ENCODE measurements at places on chromosomes 11 and 22.
A peak's percentile ranks its signal among the peaks of the same experiment; 100 is the strongest.

- peak; percentile 52 for DNase-seq
These were observed 1.1 kb downstream of the NEAT1 start for GRCh38 chr11:65423516-65424204.

DNA sequence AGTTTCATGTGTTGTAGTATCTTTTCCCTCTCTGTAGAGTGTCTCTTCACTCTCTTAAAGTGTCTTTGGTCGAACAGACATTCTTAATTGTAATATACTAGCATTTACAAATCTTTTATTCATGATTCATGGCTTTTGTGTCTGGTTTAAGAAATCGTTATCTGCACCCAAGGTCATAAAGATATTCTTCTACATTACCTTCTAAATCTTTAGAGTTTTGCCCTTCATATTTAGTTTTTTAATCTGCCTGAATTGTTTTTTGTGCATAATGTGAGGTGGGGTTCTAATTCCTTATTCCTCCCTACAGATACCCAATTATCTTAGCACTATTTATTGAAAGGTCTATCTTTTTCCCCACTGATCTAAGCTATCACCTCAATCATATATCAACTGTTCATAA lies 9.0 kb upstream of the NNMT start:
- DNase-seq: no peak

DNA sequence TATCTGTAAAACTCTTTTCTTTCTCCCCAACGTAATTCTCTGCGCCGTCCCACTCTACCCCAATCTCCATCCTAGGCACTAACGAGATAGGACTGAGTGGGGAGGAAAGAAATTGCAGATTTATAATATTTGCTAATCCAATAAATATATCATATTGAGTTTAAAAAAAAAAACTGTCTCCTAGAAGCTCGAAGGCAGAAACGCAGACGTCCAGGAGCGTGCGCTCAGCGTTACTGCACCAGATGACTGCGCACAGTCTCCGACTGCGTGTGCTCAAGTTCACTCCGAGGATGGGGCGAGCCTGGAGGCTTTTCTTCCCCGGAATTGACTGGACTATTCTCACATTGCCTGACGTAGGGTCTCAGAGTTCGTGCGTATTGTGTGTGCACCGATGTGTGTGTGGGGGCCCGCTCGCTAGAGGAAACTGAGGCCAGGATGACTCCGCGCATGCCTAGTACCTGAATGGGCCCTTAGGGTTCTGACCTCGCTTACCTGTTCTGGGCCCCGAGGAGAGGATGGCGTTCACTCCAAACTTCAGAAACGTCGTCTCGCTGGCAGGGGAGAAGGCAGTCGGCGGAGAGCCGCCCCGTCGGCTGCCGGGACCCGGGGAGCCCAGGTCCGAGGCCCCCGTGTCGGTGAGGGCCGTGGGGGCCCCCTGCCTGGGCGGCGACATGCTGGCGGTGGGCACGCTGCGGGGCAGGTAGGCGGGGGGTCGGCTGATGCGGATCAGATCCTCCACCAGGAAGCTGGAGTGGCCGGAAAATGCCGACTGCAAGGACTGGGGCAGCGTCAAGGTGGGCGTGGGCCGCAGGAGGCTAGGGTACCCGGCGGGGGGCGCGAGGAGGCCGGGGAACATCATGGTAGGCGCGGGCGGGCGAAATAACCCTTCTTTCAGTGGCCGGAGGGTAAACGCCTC lies 551 bp downstream of the DBX1 start:
- no peak for DNase-seq

GRCh38 chr11:110972640-110973039 lies 260.4 kb upstream of the ARHGAP20 start:
- DNase-seq: no peak

- no peak for DNase-seq
These were observed 21.3 kb downstream of the IFITM10 start for GRCh38 chr11:1728931-1729691.

DNA sequence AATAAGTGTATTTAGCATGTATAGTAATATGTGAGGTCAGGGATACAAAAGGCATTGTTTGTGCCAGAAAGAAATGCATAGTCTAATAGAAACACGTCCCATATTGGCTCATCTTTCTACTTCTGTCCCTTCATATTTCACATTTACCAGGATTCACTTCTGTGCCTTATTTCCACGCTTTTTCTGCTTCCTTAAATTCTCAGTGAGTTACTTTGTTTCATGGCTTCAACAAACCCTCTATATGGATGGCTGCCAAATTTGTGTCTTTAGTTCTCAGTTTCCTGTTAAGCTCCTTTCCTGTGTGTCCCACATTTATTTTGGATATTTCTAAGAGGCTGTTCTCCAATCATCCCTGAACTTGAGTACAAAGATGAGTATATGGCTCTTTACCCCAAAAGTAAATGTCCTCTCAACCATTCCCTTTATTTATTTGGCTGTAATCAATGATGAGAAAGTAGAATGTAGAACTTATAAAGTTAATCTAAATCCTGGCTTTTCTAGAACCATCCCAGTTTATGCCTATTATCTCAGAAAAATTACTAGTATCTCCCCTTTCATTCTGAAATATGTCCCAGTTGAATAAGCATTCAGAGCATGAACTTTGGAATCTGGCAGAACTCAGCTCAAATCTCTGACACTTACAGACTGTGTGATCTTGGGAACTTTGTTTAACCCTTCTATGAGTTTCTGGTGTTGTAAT lies 23.5 kb downstream of the OR8B12 start:
- DNase-seq: no peak

GRCh38 chr11:581752-582151 lies 5.5 kb downstream of the PHRF1 start:
- DNase-seq: no peak

GRCh38 chr11:34148504-34149165 lies 43.2 kb downstream of the NAT10 start:
- no peak for DNase-seq

DNA sequence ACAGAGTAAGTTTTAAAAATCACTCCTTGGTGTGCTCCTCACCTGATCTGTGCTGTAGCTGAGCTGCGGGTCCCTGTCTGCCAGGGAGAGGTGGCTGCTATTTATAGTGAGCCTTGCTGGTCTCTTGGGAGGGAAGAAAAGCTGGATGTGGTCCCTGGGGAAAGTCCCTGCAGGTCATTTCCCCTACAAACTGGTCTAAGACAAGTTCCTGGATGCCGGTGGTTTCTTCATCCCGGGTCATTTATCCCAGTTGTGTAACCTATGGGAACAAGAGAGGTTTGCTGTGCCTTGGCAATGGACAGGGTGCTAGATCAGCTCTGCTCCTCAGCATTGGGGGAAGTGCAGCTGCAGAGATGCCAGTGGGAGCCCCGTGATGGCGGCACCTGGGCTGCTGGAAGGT lies at the start of gene SAA2:
SAA2 (minus strand) TSS at position 108 of the 400 bp plus-strand sequence. CDS start 657 bp downstream, outside the sequence.
- DNase-seq: no peak

DNA sequence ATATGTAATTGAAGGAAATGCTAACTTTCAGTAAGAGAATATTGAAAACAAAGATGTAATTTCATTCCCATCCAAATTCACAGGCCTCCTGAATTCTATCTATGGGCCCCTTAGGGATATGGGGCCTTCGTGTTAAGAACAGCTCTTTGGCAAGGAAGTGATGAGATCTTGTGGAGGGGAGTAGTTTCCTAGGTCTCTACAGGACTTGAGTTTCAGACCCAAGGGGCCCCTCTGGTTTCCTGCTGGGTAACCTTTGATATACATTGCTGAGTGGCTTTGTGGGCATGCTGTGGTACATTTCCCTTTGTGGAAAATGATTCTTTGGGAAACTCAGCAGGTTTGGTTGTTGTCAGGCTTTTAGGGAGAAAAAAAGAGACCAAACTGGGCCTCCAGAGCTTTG lies 6.2 kb downstream of the STIM1 start:
- DNase-seq: no peak

GRCh38 chr11:134479206-134480135 lies 67.4 kb upstream of the B3GAT1 start:
- DNase-seq: no peak

DNA sequence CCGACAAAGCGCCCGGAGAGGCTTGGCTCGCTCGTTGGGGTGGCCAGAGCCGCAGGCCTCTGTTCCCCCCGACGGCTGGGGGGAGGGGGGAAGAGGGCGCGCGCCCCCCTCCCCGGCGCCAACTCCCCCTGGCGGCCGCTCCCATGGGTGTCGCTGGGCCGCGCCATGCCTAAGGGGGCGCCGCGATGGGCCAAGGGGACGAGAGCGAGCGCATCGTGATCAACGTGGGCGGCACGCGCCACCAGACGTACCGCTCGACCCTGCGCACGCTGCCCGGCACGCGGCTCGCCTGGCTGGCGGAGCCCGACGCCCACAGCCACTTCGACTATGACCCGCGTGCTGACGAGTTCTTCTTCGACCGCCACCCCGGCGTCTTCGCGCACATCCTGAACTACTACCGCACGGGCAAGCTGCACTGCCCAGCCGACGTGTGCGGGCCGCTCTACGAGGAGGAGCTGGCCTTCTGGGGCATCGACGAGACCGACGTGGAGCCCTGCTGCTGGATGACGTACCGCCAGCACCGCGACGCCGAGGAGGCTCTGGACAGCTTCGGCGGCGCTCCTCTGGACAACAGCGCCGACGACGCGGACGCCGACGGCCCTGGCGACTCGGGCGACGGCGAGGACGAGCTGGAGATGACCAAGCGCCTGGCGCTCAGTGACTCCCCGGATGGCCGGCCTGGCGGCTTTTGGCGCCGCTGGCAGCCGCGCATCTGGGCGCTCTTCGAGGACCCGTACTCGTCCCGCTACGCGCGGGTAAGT lies 1.4 kb downstream of the KCNC1 start:
- no peak for DNase-seq

- no peak for DNase-seq
These were observed 27.9 kb downstream of the SLC25A17 start for GRCh38 chr22:40791241-40791640.

- DNase-seq: no peak
These were observed 12.3 kb downstream of the RELT start for GRCh38 chr11:73388265-73389133.

DNA sequence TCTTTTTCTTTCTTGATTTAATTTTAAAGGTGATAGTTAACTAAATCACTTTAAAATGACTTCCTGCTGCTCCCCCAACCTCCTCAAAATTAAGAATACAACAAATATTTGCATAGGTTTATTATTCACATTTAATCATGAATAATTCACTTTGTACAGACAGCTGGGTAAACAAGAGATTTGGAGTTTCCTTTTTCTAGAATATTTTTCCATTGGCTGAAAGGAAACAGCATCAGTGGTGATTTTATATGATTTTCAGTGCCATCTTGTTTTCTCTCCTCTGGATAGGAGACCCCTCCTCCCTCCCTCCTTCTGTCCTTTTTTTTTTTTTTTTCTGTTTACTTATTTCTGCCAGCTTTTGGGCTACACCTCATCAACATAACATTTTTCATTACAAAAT lies 60.5 kb downstream of the LIF start:
- no peak for DNase-seq

GRCh38 chr11:31764766-31765165 lies 46.4 kb downstream of the PAX6 start:
- DNase-seq: no peak

DNA sequence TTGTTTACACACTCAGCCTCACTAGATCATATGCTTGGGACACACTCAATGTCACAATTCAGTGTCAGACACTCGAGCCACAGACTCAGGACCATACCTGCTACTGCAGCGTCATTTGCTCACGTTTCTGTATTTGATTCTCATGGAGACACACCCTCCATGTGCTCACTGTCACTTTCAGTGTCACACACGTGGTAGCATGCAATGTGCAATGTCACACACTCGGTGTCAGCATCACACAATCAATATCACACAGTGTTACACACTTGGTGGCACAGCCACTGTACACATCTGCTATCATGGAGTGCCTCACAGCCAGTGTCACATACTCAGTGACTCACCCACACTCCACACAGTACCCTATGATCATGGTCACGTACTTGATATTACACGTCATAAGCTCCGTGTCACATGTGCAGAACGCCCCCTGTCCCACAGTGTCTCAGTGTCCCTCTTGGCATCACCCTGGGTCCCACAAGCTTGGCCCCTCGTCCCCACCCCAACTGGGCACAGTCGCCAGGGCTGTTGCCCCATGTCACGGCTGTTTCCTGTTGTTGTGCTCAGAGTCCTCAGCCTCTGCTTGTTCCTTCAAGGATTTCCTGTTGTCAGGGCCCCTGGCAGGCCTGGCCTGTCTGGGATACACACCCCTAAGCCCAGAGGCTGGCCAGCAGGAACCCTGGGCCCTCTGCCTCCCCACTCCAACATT lies 49.6 kb downstream of the PDE2A start:
- DNase-seq: no peak

DNA sequence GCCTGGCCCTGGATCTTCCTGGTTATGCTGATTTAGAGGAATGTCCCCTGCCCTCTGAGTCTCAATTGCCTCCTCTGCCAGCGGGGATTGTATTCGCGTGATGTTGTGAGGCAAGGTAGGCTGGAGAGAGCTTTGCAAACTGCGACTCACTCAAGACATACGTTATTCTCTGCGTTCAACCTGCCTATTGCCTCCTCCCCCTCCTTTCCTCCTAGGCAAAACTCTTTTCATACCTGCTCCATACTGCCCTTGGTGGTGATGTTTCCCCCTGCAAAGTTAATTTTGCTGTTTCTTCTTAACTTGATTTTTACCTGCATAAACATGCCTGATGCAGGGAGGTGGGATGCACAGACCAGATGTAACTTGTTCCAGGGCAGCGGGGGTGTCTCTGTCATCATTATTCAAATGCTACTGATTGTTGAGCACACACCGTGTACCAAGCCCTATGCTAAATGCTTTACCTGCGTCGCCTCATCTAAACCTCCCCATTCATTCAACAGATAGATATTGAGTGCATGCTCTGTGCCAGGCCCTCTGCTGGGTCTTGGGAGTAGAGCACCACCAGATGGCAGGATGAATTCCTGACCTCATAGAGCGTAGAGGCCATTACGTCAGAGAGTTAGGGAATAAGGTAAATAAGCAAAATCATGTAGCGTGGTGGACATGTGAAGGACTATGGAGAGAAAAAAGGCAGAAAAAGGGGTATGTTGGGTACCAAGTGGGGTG lies 29.0 kb downstream of the SGSM1 start:
- DNase-seq: no peak

DNA sequence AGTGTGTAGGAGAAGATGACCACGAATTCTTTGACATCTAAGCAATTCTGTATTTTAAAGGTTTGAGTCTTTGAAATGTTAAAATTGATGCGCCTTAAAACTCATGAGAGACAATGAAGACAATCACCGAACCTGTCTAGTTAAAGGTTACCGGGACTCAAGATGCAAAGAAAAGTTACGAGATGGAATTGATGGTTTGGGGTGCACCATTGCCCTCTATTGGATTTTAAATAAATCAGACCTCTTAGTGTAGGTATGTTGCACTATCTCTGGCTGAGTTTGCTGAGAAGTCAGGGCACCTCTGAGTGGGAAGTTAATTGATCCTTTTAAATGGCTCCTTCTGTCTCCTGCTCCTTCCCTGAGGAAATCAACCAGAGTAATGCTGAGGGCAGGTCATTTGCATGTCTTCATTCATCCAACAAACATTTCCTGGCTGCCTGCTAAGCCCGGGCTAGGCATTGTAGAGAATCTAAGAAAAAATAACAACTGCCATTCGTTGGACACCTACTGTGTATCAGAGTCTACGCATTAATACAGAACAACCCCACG lies 19.4 kb upstream of the TMA7B start:
- DNase-seq: peak; percentile 69

Measured in CD4-positive, alpha-beta T cell treated with Interleukin-12 subunit alpha and Interleukin-12 subunit beta, for 1 hour (primary cell).